ENCODE measurements at places on chromosomes 3 and 15. TPM values are rescaled to one million over a fixed set of nuclear protein-coding genes. Genes with fewer than 3 reads are reported as not detected.

DNA sequence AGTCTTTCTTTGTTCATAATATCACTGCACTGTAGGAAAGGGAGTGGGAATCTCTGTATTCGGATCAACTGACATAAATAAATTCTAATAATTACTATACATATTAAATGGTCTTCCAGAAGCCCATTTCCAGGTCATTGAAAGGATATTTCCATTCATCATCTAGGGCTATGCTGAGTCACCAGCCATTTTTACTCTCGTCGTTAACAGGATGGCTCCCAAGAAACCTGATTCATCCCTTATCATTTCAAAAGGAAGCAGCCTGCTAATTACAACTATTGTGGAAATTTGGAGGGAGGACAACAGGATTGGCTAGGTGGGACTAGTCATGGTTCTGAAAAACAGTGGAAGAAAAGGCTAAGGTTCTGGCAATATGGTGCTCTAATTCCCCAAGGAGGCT, 13.6 kb downstream of the GMNC start:
- no peak for DNase-seq

DNA sequence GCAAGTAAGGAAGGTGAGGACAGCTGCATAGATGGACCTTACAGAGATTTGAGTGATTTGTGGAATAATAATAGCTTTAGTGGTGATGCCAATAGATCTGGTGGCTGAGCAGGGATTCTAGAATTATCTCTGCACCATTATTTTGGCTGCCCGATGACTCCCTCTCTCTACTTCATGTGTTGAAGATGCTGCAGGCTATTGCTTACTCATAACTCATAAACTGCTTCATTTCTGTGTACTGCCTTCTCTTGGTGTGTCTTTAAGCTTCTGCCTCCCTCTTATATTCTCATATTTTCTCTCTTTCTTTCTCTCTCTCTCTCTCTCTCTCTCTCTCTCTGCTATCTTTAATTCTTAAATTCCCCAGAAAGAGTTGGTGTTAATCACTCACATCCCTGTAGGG, 256.0 kb upstream of the TRIM42 start:
- no peak for DNase-seq

GRCh38 chr15:68583321-68583720, 4.5 kb downstream of the CORO2B start:
- no peak for DNase-seq

The SCN11A gene
- total RNA-seq = not detected

The PLIN1 gene
- 0.13 TPM for total RNA-seq

GRCh38 chr15:73383310-73384189, 14.8 kb upstream of the HCN4 start:
- DNase-seq = no peak

The DPPA2 gene
- not detected for total RNA-seq

DNA sequence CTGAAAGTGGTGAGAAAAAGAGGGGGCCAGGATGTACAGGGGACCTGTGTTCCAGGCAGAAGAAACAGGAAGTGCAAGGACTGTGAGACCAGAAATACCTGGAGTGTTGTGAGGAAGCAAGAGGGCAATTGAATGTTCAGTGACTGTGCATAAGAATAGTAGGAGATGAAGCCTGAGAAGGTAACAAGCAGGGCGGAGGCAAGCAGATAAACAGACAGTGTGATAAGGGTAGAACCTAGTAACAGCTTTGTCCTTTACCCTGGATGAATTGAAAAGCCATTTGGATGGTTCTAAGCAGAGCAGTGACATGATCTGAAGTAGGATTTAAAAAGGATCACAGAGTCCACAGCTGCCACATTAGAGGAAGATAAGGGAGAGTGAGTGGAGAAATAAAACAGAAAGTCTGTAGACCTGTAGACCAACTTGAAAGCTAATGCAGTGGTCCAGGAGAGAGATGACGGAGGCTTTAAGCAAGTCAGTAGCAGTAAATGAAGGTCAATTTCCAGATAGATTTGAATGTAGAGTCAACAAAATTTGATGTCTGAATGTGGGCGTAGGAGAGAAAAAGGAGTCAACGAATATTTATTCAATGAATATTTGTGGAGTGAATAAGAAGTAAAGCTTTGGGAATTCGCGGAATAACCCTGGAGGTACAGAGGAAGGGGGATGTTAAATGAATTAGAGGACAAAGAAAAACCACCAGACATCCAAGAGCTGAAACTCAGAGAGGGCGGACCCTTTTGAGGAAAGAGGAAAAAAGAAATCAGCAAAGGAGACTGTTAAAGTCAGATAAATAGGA, 4.2 kb upstream of the PLOD2 start:
- no peak for DNase-seq

DNA sequence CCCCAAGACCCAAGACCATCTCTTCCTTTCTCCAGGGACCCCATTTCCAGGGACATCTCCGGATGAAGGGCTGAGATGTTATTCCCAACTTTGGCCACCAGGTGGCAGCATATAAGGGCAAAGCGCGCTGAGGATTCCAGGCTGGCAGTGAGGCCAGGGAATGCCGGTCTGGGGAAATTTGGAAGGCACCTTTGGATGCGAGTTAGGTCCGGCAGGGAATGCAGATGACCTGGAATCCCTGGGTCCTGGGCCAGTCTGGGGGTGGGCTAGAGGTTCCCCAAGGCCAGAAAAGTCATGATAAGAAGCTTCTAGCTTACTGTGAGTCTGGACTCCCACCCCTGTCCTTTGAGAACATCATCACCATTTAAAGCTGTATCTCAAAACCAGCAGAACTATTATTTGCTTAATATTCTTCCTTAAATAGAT, 1.6 kb upstream of the CHST13 start:
- DNase-seq = peak; percentile 31

- no peak for DNase-seq
These were observed 175.7 kb downstream of the TMEM108 start for GRCh38 chr3:133213937-133214336.

- DNase-seq = no peak
These were observed 44.9 kb downstream of the OXSR1 start for GRCh38 chr3:38210141-38210757.

DNA sequence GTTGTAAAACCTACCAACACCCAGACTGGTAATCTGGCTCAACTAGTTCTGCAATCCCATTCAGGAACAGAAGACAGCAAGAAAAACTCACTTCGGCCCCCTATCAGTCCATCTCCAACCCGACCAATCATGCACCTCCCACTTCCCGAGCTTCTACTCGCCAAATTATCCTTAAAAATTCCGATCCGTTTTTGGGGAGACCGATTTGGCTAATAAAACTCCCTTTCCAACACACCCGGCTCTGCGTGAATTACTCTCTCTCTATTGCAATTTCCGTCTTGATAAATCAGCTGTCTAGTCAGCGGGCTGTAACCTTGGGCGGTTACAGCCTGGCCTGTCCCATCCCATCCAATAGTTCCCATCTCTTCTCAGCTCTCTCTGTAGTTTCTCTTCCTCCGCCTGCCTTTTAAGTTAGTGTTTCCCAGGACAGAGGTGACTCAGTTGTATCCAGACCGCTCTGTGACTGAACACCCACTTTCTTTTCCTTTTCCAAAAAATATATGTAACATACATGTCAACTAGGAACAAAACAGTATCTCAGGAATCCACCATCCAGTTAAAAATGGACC, 780 bp upstream of the ACAD9 start:
- no peak for DNase-seq

GRCh38 chr3:67109651-67110204, 111.6 kb downstream of the KBTBD8 start:
- no peak for DNase-seq

- no peak for DNase-seq
These were observed 384.7 kb downstream of the ZIC1 start for GRCh38 chr3:147793841-147794240.

The CD276 gene
- total RNA-seq = 2.6 TPM

DNA sequence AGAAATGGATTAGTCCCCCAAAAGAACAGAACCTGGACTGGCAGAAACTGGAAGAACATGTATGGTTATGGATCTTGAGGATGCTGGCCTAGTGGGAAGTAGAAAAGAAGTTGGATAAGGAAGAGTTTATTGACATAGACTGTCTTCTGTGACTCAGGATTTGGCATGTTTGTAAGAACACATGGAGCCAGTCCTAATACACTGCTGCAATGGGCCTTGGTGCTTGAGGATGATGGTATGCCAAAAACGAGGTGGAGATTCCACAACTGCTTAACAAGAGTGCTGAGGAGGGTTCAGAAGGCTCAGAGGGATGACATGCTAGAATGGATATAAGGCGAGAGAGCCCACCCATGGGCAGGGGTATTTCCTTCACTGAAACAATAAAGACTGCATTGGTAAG, 22.4 kb downstream of the LZTFL1 start:
- DNase-seq = no peak

The ARHGAP31 gene
- total RNA-seq = 17.2 TPM

The SLC15A2 gene
- total RNA-seq = 0.92 TPM

DNA sequence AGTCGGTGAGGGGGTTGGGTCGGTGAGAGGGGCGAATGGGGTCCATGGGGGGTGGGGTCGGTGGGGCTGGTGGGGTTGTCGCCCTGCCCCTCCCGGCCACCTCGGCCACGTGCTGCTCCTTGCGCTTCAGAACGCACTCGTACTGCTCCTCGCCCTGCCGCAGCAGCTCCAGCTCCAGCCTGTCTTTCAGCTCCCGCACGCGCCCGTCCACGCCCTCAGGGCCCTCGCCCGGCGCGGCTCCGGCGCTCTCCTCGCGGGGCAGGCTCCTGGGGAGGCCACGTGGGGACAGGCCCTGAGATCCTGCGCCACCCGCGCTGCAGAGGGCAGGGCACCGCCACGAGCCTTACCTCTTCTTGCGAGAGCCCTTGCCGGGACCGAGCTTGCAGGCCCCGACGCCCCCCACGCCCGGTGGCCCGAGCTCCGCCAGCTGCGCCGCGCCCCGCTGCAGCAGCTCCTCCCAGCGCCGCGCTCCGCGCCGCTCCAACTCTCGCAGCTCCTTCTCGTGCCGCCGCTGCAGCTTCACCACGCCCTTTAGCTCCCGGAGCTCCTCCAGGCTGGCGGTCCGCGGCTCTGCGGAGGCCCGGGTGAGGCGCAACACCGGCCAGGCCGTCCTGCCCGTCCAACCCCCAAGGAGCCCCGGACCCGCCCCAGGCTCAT, 8.2 kb upstream of the ANKRD63 start:
- no peak for DNase-seq

GRCh38 chr3:150503402-150504099, 42.7 kb downstream of the SERP1 start:
- DNase-seq = no peak

DNA sequence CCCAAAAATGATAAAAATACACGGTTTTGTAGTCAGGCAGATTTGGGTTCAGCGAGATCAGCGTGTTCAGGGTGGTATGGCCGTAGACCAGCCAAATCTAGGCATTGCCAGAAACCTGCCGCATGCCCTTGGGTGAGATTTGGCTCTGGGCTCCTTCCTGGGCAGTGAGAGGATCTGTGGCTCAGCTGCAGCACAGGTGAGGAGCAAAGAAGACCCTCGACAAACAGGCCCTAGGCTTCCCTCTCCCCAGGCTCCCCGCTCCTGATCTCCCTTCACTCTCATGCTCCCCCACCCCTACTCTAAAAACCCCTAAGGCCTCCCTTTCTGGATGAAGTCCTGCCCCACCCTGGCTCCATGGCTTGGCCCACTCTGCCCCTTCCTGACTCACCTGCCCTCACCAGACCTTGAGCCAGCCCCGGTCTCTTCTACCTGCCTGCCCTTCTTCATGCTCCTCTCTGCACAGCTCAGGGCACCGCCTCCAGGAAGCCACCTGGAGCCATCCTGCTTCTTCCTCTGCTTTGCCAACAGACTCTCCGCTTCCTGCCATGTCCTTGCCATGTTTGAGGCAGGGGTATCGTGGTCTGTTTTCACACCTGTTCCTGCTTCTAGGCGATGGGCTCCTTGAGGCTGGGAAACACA, 88.1 kb downstream of the CORO2B start:
- no peak for DNase-seq

- DNase-seq = no peak
These were observed 133.6 kb downstream of the CD47 start for GRCh38 chr3:107956991-107957900.

GRCh38 chr3:183149915-183150750, 12.4 kb downstream of the LAMP3 start:
- no peak for DNase-seq

The CACNA2D2 gene
- total RNA-seq = 0.35 TPM

Measured in activated T-cell treated with anti-CD3 and anti-CD28 coated beads, Interleukin-2, amount 50 U/mL, for 4 hours (primary cell).